ENCODE measurements at places on chromosomes 16 and 17.
A peak's percentile ranks its signal among the peaks of the same experiment; 100 is the strongest.

DNA sequence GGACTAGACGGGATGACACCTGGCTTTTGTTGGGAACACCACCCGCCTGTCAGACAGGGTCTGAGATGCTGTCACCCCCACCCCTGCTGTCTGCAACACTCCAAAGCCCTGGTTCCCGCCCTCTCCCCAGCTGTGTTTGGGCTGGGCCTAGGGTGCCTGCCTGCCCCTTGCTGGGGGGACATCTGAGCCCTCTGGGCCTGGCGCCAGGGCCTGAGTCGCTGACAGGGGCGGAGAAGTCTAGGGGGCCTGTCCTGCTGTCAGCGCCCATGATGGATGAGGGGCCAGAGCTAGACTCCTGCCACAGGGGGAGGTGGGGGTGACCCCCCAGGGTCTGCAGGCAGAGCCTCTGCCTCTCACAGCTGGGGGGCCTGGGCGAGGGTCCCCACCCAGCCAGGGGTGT lies 7.6 kb upstream of the PKMYT1 start:
- no peak for DNase-seq

GRCh38 chr16:74462361-74462760 lies 41.1 kb upstream of the CLEC18B start:
- peak; percentile 86 for DNase-seq

DNA sequence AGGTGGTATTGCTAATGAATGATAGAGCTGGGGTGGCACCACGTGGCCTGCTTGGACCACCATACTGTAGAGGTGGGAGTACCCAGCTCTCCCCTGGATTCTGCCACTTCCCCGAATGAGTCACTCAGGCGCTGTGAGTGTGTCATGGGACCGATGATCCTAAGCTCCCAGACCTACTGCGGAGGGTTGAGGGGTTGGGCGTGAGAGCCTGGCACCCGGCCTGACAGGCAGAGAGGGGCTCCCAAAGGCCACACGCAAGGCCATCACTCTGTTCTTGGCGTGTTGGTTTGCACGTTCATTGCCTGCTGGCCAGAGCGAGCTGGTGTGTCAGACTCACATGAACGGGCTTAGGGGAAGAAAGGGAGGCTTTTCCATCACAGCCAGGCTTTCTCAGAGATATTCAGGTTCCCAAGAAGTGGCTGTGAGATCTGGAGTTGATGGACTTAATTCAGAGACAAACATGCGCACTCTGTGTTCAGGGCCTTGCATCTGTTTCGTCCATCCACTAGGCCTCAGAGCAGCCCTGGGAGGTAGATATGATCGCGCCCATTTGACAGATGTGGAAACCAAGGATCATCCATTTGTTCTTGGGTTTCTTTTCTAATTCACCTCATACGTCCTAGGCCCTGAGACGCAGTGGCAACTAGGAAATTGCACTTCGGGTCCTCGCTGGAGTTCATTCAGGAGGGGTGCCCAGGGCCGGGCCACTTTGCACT lies 41.4 kb downstream of the CMIP start:
- DNase-seq: peak; percentile 46

GRCh38 chr16:81484908-81485624 lies 40.5 kb downstream of the CMIP start:
- DNase-seq: no peak

- DNase-seq: no peak
These were observed 34.8 kb downstream of the RPGRIP1L start for GRCh38 chr16:53668869-53669268.

DNA sequence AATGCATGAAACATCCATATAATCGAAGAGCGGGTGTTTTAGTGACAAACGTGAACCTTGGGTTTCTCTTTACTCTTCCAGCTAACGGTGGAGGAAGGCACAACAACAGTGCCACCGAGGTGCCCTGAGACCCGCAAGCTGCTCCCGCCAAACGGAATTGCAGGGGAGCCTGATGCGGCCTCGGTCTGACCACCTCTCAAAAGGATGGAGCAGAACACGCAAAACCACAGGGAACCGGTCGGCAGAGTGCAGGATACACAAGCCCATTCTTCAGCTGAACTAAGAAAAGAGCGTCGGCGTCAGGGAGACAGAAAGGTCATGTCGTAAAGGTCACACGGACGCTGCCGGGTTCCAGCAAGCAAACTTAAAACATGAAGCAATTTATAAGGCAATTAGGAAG lies 109.5 kb upstream of the ZNF750 start:
- DNase-seq: no peak

DNA sequence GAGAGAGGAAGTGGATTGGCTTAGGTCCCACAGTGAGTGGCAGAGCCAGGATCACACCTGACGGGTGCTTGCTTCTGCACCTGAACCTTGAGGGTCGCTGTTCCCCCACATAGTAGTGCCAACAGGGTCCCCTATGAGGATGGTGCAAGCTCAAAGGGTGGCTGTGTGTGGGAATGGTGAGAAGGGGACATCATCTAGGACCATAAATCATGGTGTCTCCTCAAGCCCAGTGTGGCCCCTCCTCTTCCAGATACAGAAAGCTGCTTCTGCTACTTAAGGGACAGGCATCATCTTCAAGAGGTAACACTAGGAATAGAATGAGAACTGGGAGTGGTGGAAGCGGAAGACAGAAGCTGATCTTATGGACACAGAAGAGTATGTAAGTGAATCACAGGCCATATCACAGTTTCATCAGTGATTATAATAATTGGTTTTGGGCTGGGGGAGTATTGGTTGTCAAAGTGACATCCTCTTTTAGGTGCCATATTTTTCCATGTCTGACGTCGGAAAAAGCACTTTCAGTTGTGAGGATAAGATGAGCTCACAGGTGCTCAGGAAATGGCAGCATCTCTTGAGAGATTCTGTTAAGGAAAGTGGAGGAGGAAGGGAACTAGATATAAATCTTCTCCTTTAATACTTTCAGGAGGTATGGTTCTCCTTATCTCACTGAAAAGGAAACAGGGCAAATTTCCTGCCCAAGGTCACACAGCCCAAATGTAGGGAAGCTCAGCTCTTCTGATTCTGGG lies 83.2 kb upstream of the HNF1B start:
- DNase-seq: no peak

DNA sequence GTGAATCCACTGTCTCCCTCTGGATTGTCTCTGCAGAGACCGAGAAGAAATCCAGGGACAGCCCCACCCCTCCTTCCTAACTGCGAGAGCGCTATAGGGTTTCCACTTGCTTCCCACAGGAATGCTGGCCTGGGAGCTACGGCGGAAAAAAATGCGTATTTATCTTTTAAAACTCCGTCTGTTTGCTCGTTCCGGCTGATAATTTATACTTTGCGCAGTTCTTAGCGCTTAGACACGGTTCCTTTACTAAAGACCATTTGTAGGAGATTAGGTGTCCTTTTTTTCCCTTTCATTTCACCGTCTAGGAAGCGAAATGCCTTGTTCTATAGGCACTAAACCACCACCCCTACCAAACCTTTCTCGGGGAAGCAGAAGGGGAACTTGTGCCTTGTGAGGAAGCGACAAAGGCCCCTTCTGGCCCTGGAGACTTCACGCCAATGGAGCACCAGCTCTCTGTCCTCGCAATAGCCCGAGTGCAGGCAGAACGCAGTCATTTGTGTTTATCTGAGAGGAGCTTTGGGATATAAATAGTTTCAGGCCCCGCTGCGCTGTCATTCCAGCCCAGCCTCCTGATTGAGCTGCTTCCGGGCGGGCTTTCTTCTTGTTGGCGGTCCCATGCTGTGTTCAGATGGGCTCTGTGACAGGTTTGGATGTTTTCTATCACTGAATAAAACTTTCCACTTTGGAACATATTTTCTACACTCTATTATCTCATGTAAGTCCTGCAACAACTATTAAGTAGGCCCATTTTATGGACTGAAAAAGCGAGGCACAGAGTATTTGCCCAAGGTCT lies 791 bp upstream of the SUPT4H1 start:
- DNase-seq: peak; percentile 25

DNA sequence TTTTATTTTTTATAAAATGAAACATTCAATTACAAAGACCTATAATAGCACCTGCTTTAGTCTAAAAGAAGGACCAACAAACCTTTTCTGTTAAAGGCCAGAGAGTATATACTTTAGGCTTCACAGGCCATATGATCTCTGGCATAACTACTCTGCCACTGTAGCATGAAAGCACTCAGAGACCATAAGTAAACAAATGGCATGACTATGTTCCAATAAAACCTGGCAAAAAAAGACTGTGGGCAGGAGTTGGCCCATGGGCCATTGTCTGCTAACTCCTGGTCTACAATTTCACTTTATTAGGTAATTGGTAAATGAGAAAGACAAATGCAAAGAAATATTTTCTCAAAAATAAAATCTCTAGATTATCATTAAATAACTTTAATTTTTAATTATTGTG lies 14.9 kb downstream of the CEP112 start:
- no peak for DNase-seq

- DNase-seq: no peak
These were observed 115.5 kb downstream of the ABCC6 start for GRCh38 chr16:16107839-16108238.

- DNase-seq: no peak
These were observed 27.1 kb downstream of the ZNF652 start for GRCh38 chr17:49334744-49335512.

- no peak for DNase-seq
These were observed 357.6 kb upstream of the C16orf82 start for GRCh38 chr16:26709175-26709574.

GRCh38 chr17:33925649-33926048 lies 329.4 kb upstream of the CCL2 start:
- no peak for DNase-seq

DNA sequence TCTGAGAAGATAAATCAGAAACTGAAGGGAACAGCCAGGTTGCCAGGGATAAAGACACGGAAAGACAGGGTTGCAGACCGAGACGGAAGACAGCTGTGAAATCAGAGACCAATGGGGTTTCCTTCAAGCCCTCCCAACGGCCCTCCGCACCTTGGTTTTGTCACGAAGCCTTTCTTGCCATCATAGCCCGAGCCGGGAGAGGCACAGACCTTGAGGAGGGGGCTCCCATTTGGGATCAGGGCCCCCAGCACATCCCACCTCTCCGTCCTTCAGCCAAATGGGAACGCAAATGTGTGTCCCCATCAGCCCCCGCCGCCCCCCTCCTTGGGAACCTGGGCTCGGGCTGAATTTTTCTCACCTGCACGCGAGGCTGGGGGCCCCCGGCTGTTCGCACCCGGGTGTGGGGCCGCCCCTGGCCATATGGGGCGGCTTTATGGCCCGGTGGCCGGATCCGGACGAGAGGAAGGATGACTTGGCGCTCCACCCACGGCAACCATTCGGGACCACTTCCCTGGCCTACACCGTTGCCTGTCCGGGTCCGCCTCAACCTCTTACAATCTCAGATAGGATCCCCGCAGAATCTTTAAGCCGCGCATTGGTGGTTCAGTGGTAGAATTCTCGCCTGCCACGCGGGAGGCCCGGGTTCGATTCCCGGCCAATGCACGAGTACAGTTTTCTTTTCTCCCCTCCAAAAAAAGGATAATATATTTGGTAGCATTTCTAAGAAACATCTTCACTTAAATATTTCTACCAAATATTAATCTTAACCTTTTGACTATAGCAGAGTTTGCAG lies 1.4 kb upstream of the HES7 start:
- peak; percentile 74 for DNase-seq

DNA sequence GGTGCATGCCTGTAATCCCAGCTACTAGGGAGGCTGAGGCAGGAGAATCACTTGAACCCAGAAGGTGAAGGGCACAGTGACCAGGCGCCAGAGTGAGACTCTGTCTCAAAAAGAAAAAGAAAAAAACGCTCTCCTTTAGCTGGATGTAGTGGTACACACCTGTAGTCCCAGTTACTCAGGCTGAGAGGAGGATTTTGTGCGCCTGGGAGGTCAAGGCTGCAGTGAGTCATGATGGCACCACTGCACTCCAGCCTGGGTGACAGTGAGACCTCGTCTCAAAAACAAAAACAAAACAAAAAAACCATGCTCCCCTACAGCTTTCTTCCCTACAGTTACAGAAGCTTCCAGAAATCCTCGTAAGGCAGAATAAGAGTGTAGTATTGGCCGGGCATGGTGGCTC lies 33.1 kb upstream of the ST6GALNAC1 start:
- DNase-seq: no peak

GRCh38 chr17:16971458-16972338 lies at the start of gene TNFRSF13B:
Gene TNFRSF13B, minus strand, starts transcription at chr17:16972118. Its CDS starts 43 bp downstream, at chr17:16972075.
- DNase-seq: no peak

DNA sequence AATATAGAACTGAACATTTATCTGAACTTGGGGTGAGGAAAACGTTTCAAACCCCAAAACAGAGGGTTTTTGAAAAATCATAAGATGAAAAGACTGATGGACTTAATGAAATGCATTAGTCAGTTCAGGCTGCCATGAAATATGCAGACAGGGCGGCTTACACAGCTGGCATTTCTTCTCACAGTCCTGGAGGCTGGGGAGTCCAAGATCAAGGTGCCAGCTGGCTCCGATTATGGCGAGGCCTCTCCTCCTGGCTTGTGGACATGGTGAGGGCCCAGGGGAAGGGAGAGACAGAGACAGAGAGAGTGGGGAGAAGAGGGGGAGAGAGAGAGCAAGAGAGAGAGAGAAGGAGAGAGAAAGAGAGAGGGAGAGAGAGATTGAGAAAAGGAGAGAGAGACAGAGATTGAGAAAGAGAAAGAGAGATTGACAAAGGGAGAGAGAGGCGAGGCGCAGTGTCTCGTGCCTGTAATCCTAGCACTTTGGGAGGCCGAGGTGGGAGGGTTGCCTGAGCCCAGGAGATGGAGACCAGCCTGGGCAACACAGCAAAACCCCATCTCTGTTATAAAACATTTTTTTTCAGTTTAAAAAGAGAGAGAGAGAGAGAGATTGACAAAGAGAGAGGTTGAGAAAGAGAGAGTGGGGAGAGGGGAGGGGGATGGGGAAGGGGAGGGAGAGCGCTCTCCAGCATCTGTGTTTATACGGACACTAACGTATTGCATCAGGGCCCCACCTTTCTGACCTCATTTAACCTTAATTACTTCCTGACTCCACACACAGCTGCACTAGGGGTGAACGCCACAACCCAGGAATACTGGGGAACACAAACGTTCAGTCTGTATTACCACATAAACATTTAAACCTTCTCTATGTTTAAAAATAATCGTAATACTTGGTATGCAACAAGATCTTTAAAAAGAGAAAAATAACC lies 24.6 kb upstream of the RPH3AL start:
- no peak for DNase-seq

- DNase-seq: no peak
These were observed 43.9 kb downstream of the SDR42E1 start for GRCh38 chr16:81967358-81967757.

DNA sequence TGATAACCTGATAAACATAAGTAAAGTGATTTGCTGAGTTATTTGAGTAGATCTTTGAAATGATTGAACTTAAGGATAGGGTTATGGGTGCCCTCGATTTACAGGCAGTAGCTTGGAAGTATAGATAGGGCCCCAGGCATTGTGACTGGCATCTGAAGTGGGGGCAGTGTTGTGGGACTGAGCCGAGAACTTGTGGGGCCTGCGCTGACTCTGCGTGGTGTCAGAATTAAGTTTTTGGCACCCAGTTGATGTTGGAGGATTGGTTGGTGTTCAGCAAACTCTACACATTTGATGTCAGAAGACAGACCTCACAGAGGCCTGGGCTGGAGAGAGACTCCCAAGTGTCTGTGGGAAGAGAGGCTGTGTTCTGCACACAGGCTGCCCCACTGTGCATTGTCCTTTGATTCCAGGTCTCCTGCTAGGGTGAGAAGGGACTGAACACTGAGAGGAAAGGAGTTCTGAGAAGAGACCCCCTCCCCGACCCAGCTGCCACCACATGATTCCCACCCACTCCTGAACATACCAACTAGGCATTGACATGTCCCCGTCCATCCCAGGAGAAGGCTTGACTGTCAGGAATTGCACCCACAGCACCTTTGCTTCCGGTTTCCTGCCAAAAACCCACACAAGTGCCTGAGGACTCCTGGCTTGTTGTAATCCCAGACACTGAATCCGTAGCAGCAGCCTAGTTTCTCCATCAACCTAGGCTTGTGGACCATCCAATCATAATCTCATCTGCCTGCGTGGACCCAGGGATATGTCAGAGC lies 4.5 kb downstream of the ZNF267 start:
- DNase-seq: no peak

- DNase-seq: no peak
These were observed 1.4 kb downstream of the CBFA2T3 start for GRCh38 chr16:88975511-88976061.
